Activated CD4-positive, alpha-beta T cell treated with anti-CD3 and anti-CD28 coated beads for 36 hours (primary cell): ENCODE measurements at places on chromosomes 3 and 15. TPM values are rescaled to one million over a fixed set of nuclear protein-coding genes. Genes with fewer than 3 reads are reported as not detected.
A peak's percentile ranks its signal among the peaks of the same experiment; 100 is the strongest.

- DNase-seq: no peak
Measured at GRCh38 chr3:124277144-124277890, 285.4 kb upstream of the ROPN1 start.

Gene GASK1A
- total RNA-seq: not detected

Gene PIF1
- 30.0 TPM for total RNA-seq

- no peak for DNase-seq
Measured at GRCh38 chr3:46850468-46850779, 12.8 kb downstream of the MYL3 start.

- DNase-seq: no peak
Measured at GRCh38 chr3:129308636-129309035, 30.0 kb downstream of the HMCES start.

- DNase-seq: no peak
Measured at GRCh38 chr3:52844290-52844975, 9.6 kb upstream of the MUSTN1 start.

GRCh38 chr15:100763835-100764750 is 115.5 kb upstream of the ALDH1A3 start:
- DNase-seq: no peak

GRCh38 chr3:173933113-173933512 is 535.6 kb downstream of the NLGN1 start:
- no peak for DNase-seq

Gene SERPINI2
- total RNA-seq: not detected

GRCh38 chr3:47421741-47422649 is 41.2 kb downstream of the PTPN23 start:
- DNase-seq: peak; percentile 57

DNA sequence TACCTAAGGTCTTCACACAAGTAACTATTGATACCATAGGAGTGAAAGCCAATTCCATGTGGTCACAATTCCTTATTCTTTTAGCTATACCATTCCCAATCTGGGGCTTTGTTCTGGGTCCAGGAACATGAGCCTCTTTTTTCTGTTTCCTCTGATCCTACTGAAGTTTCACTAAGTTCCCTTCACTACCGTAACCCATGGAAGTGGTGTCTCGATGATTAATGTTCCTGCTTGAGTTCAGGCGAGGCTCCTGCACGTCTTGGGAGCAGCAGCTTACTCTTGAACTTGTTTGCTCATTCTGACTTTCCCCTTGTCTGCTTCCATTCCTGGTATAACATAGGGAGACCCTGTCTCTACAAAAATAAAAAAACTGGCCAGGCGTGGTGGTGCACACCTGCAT is 23.6 kb downstream of the ZNF592 start:
- DNase-seq: no peak

GRCh38 chr15:60379525-60380274 is 18.1 kb downstream of the ANXA2 start:
- no peak for DNase-seq

Gene ZWILCH
- total RNA-seq: 27.4 TPM

- DNase-seq: no peak
Measured at GRCh38 chr15:58459045-58459444, 27.3 kb downstream of the LIPC start.

- no peak for DNase-seq
Measured at GRCh38 chr15:63679588-63679987, 82.4 kb downstream of the FBXL22 start.

- no peak for DNase-seq
Measured at GRCh38 chr15:32824777-32825176, 107.0 kb downstream of the GREM1 start.

DNA sequence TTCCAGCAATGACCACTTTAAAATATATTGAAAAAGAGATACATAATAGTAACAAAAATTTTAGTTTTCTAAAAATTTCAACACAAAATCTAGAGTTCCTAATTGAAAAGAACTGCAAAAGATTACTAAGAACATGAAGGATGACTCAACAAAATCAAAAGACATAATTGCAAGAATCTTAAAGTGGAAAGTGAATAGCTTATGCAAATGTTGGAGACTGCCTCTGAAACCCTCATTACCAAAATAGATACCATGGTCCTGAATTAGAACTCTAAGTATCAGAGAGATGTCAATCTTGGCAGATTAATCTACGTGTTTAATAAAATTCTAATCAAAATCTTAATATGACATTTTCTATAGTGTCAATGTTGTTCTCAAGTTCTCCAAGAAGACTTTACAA is 60.7 kb upstream of the SGO1 start:
- no peak for DNase-seq

- DNase-seq: no peak
Measured at GRCh38 chr3:13684350-13684749, 135.4 kb downstream of the FBLN2 start.

- no peak for DNase-seq
Measured at GRCh38 chr3:46661776-46662766, 31.4 kb downstream of the ALS2CL start.

DNA sequence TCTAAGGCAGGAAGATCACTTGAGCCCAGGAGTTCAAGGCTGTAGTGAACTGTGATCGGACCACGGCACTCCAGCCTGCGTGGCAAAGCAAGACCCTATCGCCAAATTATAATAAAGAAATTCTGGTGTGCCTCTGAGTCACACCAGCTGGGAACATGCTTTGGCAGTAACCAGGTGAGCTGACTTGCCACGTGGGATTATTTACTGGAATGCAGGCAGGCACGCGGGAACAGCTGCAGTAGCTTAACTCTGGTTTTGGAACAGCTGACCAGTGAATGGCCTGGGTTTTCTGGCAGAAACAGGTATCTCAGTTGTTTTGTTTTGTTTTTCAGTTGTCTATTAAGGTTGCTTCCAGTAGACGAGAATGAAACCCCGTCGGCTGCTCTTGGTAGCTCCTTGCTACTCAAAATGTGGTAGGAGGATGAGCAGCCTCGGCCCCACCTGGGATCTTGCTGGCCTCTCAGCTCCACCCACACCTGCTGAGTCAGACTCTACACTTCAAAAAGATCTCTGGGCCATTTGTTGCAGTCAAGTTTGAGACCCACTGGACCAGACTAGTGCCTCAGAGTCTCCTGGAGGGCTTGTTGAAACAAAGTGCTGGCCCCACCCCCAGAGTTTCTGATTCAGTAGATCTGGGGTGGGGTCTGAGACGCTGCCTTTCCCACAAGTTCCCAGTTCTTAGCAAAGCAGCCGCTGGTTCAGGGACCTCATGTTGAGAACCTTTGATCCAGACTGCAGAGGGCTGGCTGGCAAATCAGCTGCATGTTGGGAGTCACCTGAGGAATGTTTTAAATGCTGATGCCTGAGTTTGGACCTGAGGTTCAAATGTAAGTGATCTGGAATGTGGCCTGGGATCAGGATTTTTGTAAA is 26.6 kb downstream of the IDH2 start:
- DNase-seq: peak; percentile 78

DNA sequence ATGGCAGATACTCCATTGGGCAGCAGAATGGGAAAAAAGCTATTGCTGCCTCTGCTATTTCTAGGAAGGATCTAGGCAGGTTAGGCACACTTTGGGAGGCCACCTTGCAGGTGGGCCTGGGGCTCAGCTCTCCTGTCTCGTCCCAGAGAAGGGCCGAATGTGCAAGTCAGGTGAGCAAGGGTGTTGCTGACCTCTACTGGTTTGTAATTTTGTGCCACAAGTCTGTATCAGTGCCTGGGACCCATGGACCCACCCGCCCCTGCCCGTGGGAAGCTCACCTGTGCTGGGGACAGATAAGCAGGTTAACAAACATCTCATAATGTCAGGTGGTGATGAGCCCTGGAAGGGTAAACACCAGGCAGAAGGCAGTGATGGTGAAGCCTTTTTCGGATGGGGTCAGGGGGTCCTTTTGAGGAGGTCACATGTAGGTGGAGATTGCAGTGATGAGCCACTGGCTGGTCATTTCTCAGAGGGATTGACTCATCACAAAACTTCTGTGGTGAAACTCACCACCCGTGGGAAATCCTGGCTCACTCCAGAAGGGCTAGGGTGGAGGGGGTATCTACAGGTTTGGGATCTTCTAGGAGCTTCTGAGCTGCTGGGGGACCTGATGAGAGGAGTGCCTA is 161.3 kb downstream of the KLF13 start:
- peak; percentile 65 for DNase-seq

DNA sequence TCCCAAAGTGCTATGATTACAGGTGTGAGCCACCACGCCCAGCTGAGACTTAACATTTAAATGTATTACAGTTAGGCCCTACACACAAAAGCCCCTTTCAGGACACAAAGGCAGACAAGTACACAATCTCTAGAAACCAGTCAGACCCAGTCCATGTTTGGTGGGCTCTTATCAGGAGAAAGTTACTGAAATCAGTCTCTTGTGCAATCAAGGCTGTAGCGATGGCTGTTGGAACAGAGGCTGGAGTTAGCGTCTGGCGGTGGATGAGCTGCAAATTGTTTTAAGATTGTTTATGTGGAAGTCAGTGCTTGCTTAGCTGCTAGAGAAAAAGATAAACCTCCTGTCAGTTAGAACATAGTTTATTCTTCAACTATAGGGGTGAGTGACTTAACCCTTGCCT is 89.5 kb upstream of the SNRPN start:
- no peak for DNase-seq

Gene CAND2
- 2.2 TPM for total RNA-seq

DNA sequence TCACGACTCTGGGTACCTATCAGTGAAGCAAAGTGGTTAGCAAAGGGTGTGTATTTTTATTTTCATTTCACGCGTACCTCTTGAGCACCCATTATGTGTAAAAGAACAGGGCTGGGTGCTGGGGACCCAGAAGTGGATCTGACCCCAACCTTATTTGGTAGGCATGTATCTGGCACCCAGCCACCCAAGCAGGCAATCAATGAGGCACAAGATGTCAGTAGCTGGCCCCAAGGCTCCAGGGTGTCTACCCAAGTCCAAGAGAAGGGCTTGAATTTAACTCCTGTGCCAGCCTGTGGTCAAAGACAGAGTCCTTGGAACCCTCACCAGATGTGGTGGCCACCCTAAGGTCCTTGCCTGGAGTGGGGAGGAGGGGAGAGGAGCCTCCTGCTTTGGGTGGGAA is 5.7 kb downstream of the PLEKHO2 start:
- DNase-seq: no peak

Gene GP5
- total RNA-seq: 0.37 TPM

- DNase-seq: no peak
Measured at GRCh38 chr15:60683156-60683555, 204.2 kb upstream of the ICE2 start.

GRCh38 chr3:69719587-69720122 is 19.6 kb upstream of the MITF start:
- no peak for DNase-seq

DNA sequence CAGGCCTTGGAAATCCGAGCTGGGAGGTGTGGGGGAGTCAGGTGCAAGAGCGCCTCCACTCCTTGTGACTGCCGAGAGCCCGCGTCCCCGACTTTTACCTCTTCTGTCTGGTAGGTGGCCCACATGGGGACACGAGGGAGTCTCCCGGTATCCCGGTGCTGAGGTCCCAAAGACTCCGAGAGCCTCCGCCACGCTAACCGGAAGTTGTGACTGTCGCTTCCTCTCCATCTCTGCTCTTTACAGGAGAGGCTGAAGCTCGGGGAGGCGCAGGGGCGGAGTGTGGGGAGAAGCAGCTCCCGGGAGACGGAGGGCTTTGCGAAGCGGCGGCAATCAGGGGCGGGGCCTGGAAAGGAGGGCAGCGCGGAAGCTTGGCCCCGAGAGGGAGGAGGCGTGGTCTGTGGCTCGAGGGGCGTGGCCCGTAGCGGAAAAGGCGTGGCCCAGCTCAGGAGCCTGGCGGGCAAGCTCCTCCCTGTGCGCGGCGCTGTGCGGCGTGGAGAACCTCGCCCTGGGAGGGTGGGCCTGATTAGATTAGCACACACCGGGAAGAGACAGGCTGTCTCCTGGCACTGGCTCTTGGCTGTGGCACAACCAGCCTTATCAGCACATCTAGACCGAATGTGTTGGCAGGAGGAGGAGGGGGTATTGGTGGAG is 143.9 kb downstream of the GABRB3 start:
- peak; percentile 6 for DNase-seq

DNA sequence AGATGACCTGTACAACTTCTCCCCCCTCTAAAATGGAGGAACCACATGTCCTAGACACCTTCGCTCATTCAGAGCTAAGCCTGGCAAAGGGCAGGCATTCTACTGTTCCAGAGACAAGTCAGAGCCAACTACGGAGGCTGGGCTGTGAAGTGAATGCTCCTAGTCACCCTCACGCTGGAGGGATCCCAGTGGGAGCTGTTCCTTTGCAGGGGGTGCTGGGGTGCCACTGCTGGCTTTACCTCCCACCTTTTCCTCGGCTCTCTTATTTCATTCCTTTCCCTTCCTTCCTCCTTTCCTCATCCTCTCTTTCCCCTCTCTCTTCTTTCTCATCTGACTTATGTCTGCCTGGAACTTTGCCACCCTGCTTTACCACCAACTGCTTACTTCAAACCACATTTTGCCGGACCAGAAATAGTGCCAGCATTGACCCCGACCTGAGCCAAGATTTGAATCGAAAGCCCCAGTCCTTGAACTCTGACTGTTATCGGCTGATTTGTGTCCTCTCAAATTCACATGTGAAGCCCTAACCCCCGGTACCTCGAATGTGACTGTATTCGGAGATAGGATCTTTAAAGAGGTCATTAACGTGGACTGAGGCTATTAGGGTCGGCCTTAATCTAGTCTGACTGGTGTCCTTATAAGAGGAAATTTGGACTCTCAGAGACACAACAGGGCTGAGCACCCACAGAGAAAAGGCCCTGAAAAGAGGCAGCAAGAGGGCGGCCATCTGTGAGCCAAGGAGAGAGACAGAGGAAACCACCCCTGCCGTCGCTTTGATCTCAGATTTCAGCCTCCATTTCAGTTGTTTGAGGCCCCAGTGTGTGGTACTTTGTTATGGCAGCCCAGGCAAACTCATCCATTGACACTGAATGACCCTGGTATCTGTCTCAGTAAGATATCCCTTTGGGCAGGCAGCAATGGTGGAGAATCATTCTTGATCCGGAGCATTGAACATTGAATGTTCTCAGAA is 31.3 kb upstream of the TBC1D21 start:
- DNase-seq: no peak

- no peak for DNase-seq
Measured at GRCh38 chr3:25283613-25284012, 144.4 kb upstream of the RARB start.

Gene TRH
- not detected for total RNA-seq

GRCh38 chr3:49512781-49513355 is 41.4 kb upstream of the BSN start:
- no peak for DNase-seq

DNA sequence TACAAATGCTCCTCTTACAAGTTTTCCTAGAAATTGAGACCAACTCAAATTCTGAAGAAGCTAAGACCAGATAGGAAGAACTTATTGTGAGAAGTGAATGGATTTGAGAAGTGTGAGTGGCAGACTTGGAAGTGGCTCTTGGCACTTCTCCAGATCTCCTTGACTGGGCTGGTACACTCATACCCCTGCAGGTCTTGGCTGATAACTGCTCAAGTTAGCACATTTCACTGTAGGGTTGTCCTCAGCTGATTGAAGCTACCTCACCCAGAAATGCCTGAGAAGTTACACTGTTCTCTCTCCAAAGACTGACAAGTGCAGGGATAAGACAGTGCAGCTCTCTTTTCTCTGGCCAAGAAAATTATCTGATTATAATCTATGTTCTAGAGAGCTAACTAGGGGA is 16.5 kb upstream of the CLDN1 start:
- no peak for DNase-seq

GRCh38 chr15:41799488-41799805 is 25.2 kb downstream of the MAPKBP1 start:
- no peak for DNase-seq

Gene C3orf70
- 0.04 TPM for total RNA-seq

GRCh38 chr3:69613286-69613685 is 126.0 kb upstream of the MITF start:
- no peak for DNase-seq
